ENCODE measurements at places on chromosomes 12 and 14.

DNA sequence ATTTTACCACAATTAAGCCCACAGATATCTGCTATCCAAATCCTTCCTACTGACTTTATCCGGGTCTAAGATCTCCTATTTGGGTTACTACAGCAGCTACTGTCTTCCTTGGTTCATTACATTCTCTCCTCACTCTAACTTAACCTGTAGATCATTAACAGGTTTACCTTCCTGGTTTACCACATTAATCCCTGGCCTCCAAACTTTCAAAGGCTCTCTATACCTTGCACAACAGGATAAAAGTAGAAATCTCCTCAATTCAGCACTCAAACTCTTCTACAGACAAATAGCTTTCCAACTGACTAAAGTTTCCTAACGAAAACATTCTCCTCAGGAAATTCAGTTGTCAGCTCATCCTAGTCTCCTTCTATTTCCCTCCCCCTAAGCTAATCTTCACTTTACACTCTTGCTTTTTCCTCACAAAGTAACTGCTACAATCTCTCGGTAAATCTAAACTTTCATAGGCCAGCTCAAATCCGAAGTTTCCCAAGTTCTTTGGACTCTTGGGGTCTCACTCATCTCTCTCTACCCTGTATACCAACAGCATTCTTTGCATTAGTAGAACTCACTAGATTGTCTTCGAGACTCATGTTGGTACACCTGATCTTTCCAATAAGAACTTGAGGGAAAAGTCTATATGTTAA lies 2.7 kb downstream of the BTBD7 start:
- DNase-seq, result no peak

- DNase-seq, result no peak
Measured at GRCh38 chr12:49365542-49365941, 1.7 kb upstream of the SPATS2 start.

- DNase-seq, result no peak
Measured at GRCh38 chr12:98814254-98814653, 169.2 kb downstream of the APAF1 start.

DNA sequence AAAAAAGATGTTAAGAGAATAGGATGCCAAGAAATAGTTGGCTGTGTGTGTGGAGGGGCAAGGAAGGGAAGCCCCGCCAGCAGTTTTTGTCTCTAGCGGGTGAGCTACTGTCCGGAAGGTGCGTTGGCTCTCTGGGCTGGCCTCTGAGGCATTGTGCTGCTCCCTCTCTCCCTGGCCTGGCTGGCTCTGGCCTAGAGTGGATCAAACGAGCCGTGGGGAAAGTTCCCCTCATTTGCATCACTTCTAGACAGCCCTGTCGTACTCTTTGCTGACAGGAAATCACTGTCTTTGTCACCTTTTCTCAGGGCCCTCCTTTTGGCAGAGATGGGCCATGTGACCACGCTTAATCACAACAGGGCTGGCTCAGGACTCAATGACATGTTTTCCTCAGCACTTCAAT lies 236.1 kb upstream of the NPAS3 start:
- no peak for DNase-seq

GRCh38 chr14:86057018-86057667 lies 527.2 kb downstream of the FLRT2 start:
- peak; percentile 3 for DNase-seq

- no peak for DNase-seq
Measured at GRCh38 chr12:28795311-28795710, 353.8 kb upstream of the FAR2 start.

GRCh38 chr14:100842799-100843198 lies 16.9 kb downstream of the MEG3 start:
- no peak for DNase-seq

DNA sequence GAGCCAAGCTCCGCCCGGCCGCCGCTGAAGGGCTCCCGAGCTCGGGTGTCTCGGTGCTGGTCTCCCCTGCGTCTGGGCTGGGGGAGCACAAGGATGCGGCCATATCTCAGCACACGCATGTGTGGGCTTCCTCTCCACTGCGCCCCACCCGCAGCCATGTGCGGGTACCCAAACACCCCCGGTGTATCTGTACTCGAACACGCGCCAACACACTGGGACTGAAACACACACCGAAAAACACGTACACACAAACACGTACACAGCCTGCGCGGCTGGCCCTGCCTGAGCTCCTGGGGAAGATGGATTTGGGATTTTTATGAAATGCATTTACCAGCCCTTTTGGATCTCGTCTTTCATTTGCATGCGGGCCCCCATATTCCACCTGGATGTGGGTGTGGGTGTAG lies 897 bp upstream of the TBX3 start:
- no peak for DNase-seq

- DNase-seq, result no peak
Measured at GRCh38 chr12:126554625-126555024, 1489.4 kb downstream of the AACS start.

DNA sequence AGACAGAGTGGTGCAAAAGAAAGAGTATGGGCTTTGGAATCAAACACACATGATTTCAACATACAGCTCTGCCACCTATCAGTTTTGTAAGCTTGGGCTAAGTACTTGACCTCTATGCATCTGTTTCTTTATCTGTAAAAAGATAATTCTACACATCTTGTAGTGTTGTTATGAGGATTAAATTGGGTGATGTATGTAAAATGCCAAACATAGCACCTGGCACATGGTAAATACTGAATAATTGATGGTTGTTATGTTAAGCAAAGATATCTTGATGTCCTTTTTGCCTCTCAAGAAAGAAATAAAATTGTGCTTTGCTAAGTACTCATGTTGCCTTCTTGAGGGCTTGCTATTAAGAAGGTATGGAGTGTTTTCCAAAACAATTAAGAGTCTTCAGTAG lies 2.3 kb upstream of the CSRP2 start:
- no peak for DNase-seq

- no peak for DNase-seq
Measured at GRCh38 chr12:120651821-120652220, 11.4 kb downstream of the CABP1 start.

- no peak for DNase-seq
Measured at GRCh38 chr14:77372304-77372841, 4.5 kb downstream of the TMED8 start.

GRCh38 chr12:6224550-6224949 lies 24.4 kb downstream of the CD9 start:
- no peak for DNase-seq

GRCh38 chr12:47207829-47208248 lies 128.1 kb upstream of the AMIGO2 start:
- DNase-seq, result no peak

- DNase-seq, result no peak
Measured at GRCh38 chr12:32139064-32139421, 32.4 kb downstream of the BICD1 start.

All from SK-N-SH (cell line).